ENCODE measurements at places on chromosomes 2 and 18.

- DNase-seq, result no peak
Observed at GRCh38 chr18:74682991-74683297, 85.3 kb downstream of the ZNF407 start.

DNA sequence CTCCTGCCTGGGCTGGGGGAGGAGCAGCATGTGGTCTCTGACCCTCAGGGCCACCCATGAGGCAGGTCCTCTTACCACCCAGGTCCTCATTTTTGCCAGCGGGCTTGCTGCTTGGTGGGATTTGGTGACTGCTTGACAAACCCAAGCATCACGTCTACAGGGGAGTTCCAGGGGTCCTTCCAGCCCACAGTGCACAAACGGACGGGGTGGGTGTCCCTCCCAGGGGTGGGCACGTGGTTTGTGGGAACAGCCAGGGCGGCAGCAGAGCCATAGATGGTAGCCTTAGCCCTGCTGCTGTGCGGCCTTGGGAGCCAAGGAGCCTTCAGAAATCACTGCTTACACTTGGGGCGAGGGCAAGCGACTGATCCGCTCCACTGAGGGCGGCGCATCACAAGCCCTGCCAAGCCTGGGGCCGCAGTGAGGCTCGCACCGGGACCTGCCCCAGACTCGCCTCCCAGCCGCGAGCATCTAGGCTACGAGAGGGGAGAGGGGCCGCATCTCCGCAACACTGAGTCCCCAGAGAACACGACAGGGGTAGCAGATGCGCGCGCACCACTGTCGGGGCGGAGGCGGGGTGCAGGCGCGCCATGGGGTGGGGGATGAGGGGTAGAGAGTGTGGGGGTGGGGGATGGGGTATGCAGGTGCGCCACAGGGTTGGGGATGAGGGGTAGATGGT lies 36.9 kb downstream of the SNED1 start:
- DNase-seq, result no peak

GRCh38 chr2:1499033-1499795 lies 86.0 kb downstream of the TPO start:
- DNase-seq, result no peak

GRCh38 chr2:39479696-39480095 lies 42.6 kb upstream of the MAP4K3 start:
- no peak for DNase-seq

DNA sequence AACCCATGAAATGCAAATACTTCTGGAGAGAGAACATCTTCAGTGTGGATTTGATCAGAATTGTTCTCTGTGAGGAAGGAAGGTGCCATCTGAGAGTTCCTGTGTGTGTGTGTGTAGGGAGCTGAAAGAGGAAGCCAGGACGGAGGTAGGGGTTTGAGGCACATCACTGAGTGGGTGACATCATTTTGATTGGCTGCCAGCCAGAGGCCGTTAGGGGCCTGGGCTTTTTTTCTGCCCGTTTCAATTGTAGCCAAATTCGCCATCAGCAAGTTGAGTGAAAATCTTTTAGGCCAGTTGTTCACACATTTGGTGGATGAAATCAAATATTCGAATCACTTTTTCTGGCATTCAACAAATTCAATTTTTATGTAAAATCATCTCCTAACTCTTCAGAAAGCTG lies 48.9 kb downstream of the TSN start:
- no peak for DNase-seq

- DNase-seq, result no peak
Observed at GRCh38 chr2:4662161-4662779, 958.9 kb downstream of the DCDC2C start.

DNA sequence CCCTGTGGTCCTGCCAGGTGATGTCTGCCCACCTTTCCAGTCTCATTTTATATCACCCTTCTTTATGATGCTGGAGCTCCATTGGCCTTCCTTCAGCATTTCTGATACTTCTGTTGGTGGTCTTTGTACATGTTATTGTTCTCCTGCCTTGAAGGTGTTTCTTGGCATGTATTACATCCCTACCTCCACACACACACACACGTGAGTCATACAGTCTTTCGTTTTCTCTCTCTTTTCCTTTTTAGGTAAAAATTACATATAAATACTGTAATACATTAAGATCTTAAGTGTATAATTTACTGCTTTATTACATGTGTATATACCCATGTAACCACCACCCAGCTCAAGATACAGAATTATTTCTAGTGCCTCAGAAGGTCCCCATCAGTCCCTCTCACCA lies 10.2 kb upstream of the ADGRF3 start:
- no peak for DNase-seq
